ENCODE measurements at places on chromosomes 12 and 14.

DNA sequence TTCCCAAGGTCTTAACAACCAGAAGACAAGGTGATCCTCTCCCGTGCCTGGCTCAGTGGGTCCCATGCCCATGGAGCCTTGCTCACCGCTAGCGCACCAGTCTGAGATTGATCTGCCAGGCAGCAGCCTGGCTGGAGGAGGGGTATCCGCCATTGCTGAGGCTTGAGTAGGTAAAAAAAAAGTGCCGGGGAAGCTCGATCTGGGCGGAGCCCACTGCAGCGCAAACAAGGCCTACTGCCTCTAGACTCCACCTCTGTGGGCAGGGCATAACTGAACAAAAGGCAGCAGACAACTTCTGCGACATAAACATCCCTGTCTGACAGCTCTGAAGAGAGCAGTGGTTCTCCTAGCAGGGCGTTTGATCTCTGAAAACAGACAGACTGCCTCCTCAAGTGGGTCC is 104.0 kb downstream of the C14orf39 start:
- no peak for DNase-seq

DNA sequence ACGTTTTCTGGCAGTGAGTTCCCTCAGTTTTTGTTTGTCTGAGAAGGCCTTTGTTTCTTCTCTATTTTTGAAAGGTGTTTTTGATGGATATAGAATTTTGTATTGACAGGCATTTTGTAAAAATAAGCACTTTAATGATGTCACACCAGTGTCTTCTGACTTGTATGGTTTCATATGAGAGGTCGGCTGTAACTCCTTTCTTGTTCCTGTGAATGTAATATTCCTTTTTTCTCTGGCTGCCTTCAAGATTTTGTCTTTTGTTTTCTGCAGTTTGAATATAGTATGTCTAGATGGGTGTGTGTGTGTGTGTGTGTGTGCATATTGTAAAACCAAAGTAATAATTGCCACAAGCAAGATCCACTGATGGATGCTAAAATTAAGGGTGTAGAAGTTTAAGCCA is 67.8 kb upstream of the PSMC1 start:
- no peak for DNase-seq

- no peak for DNase-seq
Measured at GRCh38 chr14:34300882-34301734, 160.9 kb downstream of the SPTSSA start.

- no peak for DNase-seq
Measured at GRCh38 chr14:64762044-64763034, 58.1 kb downstream of the PLEKHG3 start.

GRCh38 chr14:95291859-95292542 is 27.7 kb downstream of the CLMN start:
- DNase-seq = peak; percentile 75
